Fibroblast of skin of left quadriceps (primary cell): ENCODE measurements at places on chromosomes 2 and 18.

DNA sequence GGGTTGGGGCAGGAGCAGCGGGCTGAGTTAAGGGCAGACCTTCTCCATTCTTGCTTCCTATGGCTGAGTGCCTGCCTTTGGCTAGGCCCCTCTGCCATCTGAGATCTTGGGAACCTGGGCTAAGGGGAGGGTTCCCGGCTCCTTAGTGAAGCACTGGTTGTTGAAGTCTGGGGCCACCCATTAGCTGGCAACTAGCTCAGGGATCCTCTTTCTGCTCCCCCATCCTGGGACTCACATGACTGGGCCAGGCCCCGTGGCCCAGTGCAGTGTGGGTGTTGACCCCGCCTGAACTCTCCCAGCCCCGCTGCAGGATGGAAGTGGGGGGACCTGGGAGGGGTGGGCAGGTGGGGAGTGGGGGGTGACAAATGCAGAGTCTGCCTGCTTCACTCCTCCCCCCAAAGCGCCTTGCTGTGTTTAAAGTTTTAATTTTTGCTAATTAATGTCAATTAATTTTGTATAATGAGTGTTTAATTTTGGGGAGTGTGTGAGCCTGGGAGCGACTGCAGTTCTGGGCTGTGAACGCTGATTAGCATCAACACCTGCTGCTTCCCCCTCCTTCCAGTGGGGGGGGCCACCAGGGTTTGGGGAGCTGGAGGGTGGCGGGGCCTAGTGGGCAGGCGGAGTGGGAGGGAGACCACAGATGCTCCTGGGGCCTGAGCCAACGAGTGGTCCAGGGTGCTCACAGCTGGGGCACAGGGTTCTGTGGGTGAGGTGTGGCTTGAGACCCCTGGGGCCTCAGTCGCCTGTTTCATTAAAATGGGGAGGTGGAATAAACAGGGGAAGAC is 55.2 kb downstream of the EMX1 start:
- DNase-seq = no peak

DNA sequence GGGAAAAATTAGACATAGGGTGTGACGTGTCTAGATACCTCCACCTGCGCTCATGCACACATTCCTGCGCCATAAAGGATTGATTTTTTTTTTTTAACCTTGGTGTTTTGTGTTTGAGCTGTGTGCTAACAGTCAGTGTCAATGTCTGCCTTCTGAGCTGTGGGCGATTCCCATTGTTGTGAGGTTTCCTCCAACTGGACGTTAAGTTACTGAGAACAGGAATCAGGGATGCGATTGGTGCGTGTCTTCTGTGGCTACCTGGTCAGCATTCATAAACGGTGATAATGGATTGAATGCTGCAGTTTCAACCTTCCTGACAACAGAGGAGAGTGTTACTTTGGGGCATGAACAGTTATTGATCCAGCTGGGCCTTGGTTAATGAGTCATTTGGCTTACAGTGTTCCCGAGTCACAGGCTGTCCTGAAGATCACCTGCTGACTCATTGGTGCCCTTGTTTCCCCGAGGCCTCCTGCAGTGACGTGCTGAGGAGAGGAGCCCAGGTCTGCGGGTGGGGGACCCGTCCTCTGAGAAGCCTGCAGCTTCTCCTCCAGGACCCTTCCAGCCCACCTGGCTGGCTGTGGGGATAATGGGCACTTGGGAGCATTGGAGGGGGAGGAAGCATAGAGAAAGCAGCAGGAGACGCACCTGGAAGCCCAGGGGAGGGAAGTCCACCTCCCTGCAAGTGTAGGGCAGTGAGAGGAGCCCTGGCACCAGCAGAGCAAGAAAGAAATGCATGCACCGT is 25.8 kb upstream of the CABYR start:
- DNase-seq = no peak

DNA sequence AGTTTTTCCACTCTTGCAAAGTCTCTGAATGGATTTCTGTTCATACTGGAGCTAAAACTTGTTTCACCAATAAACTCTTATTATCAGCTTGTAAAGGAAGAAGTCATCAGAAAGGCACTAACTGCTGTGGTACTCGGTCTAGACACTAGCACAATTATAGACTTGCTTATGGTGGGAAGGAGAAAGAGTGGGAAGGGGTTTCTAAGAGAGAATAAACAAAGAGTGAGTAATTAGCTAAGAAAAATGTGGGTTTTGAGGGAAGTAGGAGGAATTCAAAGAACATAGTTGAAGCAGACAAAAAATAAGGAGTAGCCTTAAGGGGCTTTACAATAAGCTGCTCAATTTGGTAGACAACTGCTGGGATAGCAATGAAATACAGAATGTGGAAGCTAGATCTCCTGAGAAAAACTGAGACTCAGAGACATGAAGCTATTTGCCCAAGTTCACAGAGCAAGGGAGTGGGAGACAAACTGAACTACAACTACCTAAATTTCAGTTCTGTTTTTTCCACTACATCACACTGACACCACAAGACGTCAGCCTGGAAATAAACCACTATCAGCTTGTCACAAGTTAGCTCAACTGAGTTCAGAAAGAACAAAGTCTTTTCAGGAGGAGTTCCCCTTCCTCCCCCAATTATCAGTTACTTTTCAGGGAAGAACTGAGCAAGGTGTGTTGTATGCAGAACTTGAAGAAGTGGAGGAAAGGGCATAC is 59.7 kb downstream of the MAP4K3 start:
- no peak for DNase-seq

DNA sequence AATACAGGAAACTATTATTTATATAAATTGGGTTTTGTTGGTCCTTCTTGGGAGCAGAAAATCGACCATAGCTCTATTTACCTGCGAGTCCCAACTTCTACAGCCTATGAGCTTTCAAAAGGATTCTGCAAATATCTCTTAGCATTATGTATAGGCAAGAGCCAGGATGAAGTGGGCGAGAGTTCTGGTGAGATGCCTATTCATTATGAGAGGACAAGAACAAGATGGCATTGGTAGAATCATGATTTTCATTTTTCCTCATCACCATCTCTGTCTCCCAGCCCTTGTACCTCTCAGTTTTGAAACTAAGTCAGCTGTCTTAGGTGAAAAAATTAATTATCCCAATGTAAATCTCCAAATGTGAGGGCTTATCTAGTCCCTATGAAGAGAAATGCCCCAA is 25.0 kb downstream of the WIPF1 start:
- no peak for DNase-seq

- no peak for DNase-seq
Observed at GRCh38 chr2:101658387-101658786, 39.1 kb upstream of the MAP4K4 start.

DNA sequence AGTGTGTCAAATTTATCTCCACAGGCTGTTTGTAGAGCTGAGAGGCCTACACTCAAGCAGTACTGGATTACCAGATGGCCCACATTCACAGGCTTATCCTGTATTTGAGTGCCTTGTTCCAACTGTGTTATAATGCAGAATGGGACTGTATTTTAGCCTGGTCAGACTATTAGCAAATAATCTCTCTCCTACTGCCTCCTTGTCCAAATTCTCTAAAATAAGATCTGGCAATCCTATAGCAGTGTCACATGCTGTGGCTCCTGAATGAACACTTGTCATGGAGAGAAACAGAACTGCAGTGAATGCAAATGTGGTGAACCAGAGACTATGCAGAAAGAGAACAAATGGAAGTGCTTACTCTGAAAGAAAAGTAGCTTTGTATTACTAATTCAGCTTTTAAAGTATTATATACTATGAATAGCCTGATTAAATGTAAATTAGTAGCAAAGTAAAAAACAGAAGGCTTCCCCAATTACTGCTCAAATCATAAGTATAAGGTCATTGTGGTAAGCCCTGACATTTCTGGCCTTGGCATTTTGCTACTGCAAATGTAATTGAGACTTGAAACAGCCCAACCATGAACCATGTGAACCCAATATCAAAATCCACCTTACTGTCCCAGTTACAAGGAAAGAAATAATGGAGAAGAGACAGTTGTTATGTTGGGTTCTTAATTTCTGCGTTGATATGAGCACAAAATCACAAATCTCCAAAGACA is 80.0 kb downstream of the MAP4K3 start:
- DNase-seq = no peak

GRCh38 chr2:77005522-77005921 is 516.7 kb downstream of the LRRTM4 start:
- no peak for DNase-seq
